ENCODE measurements at places on chromosomes 11 and 22.

DNA sequence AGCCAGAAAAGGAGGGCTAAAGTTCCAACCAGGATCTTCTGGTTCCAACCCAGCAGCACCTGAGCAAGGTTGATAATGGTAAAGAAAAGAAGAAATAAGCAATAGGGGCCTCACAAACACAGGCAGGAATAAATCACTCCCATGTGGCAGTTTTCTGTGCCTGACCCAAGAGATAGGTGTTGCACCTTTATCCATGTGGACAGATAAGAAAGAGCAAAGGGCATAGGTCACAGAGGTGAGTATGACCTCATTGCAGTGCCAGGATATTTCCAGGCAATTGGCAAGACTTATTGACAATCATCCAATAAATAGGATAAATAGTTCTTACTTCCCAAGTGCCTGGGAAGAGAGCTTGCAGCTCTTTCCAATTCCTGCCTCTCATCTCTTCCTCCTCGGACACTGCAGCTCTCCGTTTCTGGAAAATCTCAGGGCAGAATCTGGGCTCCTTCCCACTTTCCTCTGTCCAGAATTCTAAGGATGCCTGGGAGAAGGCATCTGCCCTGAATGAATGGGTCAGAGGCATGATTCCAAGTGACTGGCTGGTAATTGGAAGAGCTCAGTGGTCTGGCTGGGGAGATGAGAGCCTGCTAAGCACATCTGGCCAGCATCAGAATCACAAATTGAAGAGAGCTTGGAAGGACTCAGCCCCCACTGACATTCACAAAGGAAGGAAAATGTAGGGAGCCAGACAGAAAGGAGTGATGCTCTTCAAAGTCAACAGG lies 14.5 kb upstream of the LRRC55 start:
- no peak for DNase-seq

DNA sequence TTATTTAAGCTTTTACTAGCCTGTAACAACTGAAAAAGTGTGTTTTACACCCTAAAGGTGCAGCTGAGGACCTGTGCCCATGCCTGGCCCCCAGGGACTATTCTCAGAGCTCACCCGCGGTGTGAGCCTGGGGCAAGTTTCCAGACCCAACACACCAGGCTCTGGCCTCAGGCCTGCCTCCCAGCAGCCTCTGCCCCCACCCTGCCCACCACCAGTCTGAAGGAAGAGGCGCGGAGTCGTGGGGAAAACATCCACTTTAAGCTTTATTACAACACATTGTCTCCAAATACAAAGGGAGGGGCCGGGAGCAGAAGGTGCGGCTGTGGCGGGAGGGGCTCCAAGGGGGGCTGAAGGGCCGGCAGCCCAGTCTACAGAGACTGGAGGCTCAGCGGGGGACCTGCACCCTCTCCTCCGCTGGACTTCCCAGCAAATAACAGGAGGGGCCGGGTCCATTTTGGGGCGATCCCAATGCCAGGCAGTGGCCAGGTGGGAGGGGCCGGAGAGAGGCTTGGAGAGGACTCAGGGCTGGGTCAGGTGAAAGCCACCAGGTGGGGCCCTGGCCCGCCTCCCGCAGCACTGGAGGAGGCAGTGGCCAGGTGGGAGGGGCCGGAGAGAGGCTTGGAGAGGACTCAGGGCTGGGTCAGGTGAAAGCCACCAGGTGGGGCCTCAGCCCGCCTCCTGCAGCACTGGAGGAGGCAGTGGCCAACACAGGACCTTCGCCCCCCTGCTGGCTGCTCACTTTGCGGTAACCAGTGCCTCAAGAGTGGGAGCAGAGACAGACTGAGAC lies 18.1 kb downstream of the DUSP8 start:
- DNase-seq: no peak

- no peak for DNase-seq
These were observed 301.1 kb downstream of the SHANK2 start for GRCh38 chr11:70951139-70951804.

DNA sequence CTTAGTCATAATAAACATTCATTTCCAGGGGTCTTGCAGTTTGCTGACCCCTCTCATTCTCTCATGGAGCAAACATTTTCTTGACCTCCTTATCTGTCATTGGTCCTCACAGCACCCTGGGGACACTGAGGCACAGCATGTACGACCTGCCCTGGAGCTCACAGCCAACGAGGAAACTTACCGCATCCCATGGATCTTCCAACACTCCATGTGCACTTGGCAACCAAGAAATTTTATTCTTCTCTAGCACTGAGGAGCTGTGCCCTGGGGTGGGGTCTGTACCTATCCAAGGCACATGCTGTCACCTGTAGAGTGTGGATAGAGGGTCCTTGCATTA lies 69.4 kb upstream of the IGLL5 start:
- DNase-seq: no peak

DNA sequence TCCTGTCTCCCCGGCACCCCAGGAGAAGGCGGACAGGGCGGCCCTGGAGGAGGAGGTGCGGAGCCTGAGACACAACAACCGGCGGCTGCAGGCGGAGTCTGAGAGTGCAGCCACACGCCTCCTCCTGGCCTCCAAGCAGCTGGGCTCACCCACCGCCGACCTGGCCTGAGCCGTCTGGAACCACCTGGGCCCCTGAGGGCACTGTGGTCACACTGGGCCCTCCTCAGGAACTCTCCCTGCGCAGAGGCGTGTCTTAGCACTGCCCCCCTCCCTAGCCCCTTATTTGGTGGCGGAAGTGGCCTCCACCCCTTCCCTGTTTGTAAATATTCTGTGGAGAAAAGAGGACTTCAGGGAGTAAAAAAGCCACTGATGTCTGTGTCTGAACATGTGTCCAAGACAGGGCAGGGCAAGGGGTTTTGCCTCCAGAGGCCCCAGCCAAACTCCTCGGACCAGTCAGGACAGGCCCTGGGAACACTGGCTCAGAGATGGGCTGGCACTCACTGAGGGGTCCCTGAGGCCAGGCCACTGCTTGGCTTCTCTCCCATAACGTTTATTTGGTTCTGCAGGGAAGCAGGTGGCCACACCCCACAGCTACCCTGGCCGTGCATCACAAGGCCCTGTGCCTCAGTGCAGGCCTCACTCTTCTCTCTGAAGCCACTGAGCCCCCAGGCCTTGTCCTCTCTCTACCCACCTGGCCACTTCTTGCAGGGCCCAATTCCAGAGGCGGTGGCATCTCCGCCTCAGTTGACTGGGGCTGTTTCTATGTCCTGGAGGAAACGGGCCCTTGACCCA lies 12.0 kb downstream of the RELA start:
- no peak for DNase-seq

- DNase-seq: no peak
These were observed 94.5 kb upstream of the TOP3B start for GRCh38 chr22:22076932-22077703.

GRCh38 chr11:131302836-131303235 lies 67.6 kb upstream of the NTM start:
- DNase-seq: no peak

DNA sequence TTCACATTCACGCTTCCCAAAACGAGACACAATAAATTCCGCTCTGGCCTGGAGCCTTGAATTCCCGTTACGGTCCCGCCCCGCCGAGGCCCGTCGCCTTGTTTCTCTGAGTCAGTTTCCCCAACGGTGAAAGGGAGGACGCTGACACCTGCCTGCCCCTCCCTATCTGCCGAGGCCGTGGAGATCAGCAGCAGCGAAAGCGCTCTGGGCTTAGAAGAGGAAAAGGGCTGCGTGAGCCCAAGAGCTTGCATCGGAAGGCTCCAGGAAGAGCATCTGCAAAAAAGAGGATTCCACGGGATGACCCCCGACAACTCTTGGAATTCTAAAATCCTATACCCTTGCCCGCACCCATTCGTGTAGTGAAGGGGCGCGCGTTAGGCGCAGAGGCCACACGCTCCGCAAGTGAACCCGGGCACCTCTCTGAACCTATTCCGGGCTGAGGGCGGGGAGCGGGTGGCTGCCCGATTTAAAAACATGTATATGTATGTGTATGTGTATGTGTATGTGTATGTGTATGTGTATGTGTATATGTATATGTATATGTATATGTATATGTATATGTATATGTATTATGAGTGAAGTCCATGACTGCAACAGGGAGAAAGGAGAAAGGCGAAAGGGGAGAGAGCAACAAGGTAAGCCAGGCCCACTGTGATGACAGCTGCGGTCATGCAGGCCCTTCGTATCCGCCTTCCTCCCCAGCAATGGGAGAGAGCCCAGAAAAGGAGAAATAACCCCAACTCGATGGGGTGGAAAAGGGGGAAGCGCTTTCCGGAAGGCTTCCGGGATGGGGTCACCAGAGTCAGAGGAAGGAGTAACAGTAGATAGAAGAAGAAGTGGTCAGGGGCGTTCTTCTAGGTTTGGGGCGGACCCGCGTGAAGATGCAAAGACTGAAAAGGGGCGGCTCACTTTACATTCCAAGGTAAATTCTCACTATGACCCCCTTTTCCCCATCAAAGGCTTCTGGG lies 948 bp upstream of the MRTFA start:
- peak; percentile 42 for DNase-seq

- no peak for DNase-seq
These were observed 13.4 kb upstream of the IL17REL start for GRCh38 chr22:50025993-50026392.

GRCh38 chr22:20101638-20102037 lies 14.3 kb upstream of the RANBP1 start:
- DNase-seq: no peak

- peak; percentile 10 for DNase-seq
These were observed 2.8 kb downstream of the SIAE start for GRCh38 chr11:124670732-124671131.

Data from germinal center (tissue), 1 donor.